ENCODE measurements at places on chromosomes 4 and X.

DNA sequence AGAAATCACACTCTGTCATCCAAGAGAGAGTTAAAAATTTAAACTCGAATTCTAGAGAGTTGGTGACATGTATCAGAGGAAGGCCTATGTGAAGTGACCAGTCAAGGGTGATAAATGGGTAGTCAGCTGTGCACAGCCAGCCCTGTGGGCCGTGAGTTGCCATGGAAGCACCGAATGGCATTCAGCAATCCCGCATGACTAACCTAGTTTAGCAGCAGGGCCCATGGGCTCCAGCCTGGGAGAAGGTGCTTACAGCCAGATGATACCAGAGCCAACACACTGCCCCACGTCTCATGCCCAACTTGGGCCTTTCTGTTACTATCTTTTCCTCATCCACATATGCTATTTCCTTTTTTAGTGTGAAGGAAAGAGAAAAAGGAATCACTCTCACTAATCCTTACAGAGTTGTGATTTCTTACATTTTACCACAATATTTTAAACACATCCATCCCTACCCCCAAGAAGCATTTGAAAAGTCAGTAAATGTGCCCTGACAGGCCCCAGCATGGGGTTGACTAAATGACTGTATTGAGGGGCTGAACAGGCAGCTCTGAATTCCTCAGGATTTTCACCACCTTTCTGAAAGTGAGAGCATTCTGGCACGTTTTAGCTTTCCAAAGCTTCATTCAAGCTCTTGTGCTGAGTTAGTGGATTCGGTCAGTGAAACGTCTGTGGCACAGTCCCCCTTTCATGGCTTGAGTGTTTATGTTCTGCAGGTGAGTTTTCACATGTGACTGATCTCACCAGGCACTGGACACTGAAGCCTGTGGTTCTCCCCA is 104.2 kb downstream of the AFF1 start:
- DNase-seq, result peak; percentile 83

DNA sequence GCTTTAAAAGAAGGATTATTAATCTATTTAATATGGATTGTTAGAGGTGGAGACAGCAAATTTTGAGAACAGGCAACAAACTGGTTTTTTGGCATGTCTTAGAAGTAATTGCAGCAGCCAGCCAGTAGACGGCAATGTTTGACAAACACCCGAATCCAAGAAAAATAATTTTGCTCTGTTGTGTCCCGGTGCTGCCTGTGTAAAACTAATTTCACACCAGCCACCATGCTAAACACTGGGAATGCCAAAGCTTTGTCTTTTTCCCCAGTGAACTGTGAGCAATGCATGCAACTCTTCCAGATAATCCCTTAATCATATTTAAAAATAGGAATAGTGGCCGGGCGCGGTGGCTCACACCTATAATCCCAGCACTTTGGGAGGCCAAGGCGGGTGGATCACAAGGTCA is 25.9 kb downstream of the SMIM31 start:
- peak; percentile 54 for DNase-seq

- no peak for DNase-seq
These were observed 479.5 kb upstream of the FAM47C start for GRCh38 chrX:36528661-36529060.

DNA sequence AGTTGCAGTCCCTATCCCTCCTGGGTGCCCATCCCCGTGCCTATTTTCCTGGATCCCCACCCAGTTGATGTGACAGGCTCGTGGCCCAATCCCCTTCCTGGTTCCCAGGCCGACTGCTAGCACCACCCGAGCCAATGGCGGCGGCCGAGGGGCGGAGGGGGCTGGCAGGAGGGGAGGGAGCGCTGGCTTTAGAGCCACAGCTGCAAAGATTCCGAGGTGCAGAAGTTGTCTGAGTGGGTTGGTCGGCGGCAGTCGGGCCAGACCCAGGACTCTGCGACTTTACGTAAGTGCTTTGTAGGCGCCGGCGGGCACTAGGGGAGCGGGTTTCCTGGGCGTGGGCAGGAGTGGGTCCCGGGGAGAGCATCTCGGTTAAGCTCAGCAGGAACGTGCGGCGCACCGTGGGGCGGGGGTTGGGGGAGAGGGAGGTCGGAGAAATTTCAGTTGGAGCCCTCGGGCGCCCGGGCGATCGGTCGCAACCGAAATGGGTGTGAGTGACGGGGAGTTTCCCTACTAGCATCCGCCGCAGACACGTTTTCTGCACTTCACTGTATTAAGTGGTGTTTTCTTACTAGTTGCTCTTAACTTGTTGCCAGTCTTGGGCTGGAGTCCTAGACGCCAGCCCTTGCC is at the start of gene PLS3:
PLS3 (plus strand) TSS at position 197 of the 627 bp plus-strand sequence. CDS start 49,077 bp downstream, outside the sequence.
- peak; percentile 83 for DNase-seq

- peak; percentile 90 for DNase-seq
These were observed 106.1 kb downstream of the ARAP2 start for GRCh38 chr4:36138220-36138619.

DNA sequence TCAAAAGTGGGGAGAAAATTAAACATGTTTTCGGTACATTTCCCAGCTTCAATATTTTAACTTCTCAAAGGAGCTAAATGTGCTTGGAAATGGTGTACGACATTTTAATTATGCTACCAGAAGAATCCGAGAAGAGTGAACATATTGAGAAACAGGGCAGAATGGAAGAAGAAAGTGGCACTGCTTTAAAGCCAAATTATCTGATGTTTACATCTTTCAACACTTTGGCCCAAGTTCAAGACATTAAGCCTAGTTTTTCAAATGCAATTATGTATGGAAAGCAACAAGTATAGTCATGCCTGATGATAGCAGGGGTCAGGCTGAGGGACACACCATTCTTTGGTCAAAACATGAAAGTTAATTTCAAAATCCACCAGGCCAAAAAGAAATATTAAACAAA is 577.9 kb upstream of the ZFP42 start:
- DNase-seq, result no peak

- no peak for DNase-seq
These were observed 439 bp downstream of the SEC31A start for GRCh38 chr4:82890528-82890900.

DNA sequence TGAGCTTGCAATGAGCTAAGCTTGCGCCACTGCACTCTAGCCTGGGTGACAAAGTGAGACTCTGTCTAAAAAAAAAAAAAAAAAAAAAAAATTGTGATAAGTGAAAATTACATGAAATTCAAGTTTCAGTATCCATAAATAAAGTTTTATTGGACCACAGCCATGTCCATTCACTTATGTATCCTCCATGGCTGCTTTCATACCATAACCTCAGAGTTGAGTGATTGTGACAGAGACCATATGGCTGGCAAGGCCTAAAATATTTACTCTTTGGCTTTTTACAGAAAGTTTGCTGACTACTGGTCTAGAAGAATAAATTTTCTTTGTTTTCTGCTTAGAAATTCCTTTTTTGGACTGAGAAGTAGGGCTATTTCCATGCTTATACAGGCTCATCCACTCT is 11.8 kb upstream of the SHISA3 start:
- peak; percentile 89 for DNase-seq

- peak; percentile 24 for DNase-seq
These were observed 139.6 kb downstream of the AMMECR1 start for GRCh38 chrX:110178179-110178865.

- peak; percentile 4 for DNase-seq
These were observed 62.5 kb downstream of the PPEF1 start for GRCh38 chrX:18769812-18770573.

DNA sequence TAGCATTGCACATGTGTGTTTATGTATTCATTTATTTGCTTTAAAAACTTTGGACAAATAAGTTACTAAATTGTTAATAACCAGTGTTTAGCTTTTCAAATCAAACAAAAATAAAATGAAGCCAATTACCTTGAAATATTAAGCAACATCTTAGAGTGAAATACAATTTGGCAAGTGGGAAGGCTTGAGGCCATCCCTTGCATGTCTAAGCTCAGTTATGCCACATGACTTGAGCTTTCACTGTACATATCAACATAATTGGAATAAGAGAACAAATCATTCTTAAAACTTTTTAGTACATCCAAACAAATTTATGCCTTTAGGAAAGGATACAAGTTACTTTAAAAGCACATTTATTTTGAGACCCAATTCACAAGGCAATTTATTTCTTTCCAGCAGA is 640.6 kb downstream of the SPRY1 start:
- no peak for DNase-seq

DNA sequence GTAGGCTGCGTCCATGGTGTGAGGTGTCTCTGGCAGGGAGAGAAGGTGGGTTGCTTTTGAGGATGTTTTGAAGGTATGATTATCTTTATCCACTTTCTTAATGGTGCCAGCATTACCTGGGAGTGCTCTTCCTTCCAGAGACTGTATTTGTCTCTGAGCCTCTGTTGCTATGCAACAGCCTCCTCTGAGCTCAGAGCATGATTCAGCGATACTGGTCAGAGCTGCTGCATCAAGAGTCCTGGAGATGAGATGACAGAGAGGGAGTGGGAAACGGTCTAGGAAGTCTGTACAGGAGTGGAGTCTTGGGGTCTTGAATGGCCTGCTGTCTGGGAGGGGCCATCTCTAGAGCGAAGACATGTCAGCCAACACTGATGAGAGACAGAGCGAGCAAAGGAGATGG is 104.4 kb upstream of the RAB40AL start:
- DNase-seq, result peak; percentile 76

DNA sequence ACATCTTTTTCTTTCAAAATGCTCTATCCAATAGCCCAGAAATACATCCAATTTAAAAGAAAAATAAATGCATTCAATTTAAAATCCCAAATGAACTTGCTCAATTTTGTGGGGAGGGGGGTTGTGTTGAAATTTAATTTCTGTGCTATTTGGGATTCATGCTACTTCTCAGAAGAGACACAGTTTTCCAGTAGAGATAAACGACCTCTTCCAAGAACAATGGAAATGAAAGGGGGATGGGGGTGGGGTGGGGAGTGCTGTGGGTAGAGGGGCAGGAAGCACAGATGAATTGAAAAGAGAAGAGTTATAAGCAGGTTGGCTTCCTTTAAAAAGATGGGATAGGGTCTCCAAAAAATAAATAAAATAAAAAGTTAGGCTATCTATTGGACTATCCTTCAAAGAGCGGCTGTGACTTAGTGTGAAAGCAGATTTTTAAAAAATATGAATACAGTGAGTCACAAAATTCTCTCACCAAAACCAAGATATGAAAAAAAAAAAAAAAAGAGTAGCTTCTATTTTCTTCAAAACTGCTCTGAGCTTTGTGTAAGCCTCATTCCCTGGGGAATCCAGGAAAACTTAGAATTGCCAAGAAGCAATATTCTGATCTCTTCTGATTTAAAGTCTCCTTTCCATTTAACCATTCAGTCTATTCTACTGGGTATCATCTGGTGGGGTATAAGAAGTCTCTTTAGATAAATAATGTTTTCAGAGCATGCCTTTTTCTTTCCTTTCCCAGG is 324.3 kb downstream of the PTTG2 start:
- DNase-seq, result peak; percentile 12

DNA sequence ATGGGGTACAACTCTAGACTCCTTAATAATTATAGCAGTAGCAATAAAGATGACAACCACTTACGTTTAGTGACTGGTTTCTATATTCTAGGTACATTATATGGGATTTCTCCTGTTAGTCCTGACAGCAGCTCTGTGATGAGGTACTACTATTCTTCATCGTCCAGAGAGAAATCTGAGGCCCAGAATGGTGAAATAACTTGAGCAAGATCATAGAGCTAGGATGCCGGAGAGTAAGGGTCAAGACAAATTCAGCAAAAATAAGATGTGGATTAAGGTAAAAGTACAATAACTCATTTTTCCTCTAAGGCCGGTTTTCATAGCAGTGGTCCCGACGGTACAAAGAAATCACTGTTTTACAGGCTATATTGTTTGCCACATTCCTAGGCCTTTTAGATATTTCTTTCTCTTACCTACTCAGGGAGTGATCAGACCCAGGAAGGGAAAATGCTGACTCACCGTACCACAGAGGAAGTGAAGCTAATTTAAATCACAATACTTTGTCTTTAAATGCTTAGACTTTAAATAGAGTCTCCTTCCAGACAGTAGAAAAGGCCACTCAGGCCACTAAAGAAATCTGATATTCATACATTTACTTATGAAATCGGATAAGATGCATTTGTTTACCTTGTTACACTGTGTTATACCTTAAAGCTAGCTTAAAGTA is 2023.0 kb upstream of the AGA start:
- DNase-seq, result peak; percentile 23

DNA sequence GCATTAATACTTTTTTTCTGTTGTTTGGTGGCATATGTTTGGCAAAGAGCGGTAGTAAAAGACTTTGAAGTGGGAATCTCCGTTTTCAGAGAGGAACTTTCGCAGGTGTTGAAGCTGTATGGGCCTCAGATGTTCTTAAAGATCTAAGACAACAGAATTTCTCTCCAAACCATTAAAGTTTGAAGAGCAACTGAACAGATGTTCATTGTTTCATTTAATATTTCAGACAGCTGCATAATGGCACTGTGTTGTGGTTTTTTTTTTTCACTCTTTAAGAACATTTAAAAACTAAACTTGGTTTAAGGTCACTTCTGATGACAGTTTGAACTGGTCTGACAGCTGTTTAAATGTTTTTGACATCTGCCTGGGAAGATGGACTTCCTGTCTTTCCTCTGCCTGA is 882.7 kb upstream of the PCDH10 start:
- no peak for DNase-seq

DNA sequence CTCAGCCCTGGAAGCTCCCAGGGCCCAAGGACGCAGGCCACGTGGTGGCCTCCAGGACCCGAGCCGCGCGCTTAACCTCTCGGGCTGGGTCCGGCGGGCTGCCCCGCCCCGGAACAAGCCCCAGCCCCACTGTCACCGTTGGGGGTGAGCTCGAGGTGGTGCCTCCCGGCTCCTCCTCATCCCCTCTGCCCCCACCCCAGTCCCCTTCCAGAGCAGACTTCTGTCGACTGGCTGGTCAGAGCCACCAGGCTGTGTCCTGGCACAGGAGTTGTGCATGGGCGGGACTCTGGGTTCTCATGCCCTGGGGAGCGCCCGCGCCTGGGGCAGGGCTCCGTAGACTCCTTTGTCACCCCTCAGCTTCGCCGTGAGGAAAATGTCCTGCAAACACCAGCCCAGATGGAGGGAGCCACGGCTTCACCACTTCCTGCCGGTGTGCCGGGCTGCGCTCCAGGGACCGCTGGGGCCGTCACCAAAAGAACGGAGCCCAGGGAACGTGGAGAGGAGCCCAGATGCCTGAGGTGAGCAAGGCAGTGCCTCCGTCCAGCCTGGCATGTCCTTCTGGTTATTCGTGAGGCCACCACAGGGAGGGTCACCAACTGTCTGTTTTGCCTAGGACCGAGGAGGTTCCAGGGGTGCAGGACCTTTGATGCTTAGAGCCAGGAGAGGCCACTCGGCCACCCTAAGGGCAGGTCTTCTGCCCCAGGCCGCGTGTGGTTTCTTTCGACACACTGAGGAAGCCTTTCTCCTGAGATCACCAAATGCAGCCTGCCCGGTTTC is 7.1 kb upstream of the RGS12 start:
- DNase-seq, result peak; percentile 72

GRCh38 chr4:165620913-165621312 is 242.1 kb downstream of the CPE start:
- no peak for DNase-seq

DNA sequence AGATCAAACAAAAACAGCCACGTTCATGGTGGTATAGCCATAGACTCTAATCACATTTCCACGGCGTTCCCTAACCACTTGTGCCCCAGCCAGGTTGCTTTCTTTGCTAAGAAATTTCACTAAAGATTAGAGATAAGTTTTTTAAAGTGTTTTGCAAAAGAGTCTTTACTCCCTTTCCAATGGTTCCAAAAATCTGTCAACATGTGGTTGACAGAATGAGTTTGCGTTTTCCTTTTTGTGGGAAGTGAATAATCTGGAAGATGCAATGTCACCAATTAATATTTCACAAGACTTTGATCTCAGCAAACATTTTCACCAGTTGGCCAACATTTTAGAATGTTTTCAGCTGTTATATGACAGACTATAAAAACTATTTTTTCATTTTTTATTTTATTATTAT is 35.3 kb downstream of the CXCL1 start:
- peak; percentile 74 for DNase-seq

Measured in fibroblast of lung (primary cell).